B cell (primary cell): ENCODE measurements at places on chromosomes 16 and 17.

- DNase-seq, result no peak
Measured at GRCh38 chr17:5194346-5194745, 2.7 kb upstream of the ZNF594 start.

- DNase-seq, result no peak
Measured at GRCh38 chr16:27779641-27780164, 229.8 kb downstream of the KATNIP start.

- no peak for DNase-seq
Measured at GRCh38 chr17:65533852-65534457, 27.5 kb downstream of the AXIN2 start.

DNA sequence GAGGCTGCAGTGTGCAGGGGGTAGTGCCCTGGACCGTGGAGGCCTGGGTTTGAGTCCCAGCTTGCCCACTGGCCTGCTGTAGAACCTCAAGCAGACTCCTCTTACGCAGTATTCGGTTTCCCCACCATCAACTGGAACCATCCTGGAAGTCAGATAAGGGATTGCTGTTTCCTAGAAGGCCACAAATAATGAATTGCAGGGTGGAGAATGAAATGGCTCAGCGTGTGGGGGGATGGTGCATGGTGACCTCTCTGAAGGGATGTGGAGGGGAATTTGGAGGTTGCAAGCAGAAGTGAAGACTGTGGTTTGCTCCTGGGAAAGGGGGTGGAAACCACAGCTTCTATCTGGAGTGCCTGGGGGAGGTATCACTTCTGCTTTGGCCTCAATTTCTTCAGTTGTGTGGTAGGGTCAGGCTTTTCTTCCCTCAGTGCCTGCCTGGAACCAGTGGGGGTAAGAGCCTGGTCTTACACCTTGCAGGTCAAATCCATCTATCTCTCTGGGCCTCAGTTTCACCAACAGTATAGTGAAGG lies 1.7 kb downstream of the ADGRG5 start:
- peak; percentile 91 for DNase-seq

DNA sequence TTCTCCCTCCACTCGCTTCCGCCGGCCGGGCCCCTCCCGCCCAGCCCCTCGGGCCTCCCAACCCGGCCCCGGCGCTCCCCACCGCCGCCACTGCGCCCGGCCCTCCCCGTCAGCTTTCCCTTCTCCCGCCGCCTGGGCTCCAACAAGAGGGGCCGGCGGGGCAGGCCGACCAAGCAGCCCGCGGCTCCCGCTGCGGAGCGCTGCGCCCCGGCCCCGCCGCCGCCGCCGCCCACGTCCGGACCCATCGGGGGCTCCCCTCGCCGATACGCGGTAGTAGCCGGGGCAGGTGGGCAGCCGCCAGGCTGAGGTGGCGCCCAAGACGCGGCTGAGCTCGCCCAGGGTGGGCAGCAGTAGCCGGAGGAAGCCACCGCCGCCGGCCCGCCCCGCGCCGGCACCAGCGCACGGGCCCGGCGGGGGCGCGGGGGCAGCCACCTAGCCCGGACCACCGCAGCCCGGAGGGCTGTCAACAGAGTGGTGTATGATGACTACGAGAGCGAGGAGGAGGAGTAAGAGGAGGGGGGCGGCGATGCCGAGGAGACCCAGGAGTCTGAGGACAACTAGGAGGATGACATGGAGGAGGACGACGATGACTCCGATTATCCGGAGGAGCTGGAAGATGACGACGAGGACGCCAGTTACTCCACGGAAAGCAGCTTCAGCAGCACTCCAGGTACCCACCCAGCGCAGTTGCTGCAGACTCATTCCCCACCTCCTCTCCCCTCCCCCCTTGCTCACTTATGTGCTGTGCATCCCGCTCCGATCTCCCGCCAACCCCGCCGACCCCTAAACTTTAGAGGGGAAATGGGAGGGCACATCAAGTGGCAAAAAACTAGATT lies 498 bp downstream of the LRRC37B start:
- DNase-seq, result peak; percentile 62

DNA sequence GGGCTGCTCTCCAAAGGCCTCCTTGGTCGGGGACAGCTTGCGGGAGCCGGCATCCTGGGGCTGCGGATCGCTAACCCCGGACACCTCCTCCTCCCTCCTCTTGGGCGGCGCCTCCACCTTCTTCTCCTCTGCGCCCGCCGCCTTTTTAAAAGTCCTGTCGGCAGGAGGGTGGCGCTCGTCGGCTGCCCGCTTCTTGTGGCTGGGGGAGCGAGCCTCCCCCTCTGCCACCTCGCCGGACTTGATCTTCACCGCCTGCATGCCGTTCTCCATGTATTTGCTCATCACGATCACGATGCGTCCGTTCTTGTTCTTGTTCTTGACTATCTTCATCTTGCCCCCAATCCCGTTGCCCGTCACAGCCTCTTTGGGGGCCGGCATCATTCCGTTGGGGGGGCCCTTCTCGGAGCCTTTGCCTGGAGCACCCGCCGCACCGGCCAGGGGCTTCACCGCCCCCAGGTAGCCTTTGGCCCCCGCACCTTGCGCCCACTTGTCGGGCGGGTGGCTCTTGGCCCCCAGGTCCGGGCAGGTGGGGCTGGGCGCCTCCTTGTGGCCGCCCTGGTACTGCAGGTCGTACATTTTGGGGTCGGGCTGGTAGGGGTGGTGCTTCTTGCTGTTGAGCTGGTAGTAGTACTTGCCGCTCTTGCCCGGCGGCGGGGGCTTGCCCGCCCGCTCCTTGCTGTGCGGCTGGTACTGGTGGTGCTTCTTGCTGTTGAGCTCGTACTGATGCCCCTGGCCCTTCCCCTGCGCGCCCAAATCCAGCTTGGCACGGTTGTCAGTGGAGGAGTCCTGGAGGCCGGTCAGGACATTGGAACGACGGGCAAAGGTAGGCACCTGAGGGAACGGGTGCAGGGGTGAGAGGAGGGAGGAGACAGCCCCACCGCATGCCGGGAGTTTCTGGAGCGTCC lies 4.4 kb downstream of the CBX4 start:
- DNase-seq, result peak; percentile 57

GRCh38 chr16:72873853-72874252 lies 174.1 kb downstream of the ZFHX3 start:
- DNase-seq, result no peak

DNA sequence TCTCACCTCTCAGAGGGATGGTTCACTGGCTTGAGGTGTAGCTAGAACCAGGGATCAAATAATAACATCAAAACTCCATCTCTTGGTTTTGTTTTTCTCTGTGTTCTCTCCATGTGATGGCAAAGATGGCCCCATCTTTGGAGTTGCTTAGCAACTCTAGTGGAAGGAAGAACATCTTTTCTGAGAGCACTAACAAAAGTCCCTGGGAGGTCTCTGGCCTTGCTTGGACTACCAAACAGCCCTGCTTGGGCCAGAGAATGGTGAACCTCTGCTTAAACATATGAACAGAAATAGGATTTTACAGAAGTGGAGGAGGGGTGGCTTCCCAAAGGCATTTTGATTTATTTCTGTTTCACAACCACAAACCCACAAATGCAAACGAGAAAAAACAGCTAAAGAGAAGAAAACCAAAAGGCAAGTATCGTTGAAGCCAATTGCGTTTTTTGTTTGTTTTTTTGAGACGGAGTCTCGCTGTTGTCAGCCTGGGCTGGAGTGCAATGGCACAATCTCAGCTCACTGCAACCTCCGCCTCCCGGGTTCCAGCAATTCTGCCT lies 13.2 kb downstream of the GABARAPL2 start:
- DNase-seq, result peak; percentile 34

DNA sequence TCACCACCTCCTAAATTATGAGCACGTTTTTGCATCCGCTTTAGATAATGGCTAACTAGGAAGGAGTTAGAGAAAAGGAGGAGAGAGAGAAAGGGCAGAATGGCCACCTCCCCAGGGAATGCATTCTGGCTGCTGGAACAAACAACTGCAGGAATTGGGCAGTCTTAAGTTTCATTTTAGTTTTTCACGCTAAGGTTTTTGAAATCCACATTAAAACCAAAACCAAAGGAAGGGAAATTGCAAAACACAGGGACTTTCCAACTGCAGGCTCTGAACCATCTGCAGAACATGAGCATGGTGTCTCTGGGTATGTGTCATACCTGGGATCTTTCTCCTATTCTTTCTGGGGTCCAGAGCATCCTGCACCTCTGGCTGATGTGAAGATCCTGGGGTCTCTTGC lies 12.1 kb upstream of the CCL8 start:
- no peak for DNase-seq

DNA sequence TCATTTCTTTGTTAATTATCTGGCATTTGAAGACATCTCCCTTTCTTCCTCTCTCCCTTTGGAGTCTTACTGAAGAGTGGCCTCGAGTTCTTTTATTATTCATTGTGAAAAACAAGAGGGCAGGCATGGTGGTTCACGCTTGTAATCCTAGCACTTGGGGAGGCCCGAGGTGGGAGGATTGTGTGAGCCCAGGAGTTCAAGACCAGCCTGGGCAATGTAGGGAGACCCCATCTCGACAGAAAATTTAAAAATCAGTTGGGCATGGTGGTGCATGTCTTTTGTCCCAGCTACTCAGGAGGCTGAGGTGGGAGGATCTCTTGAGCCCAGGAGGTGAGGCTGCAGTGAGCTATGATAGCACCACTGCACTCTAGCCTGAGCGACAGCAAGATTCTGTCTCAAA lies 20.1 kb downstream of the BPTF start:
- no peak for DNase-seq

GRCh38 chr17:21193031-21193430 lies 20.9 kb downstream of the TMEM11 start:
- DNase-seq, result no peak

DNA sequence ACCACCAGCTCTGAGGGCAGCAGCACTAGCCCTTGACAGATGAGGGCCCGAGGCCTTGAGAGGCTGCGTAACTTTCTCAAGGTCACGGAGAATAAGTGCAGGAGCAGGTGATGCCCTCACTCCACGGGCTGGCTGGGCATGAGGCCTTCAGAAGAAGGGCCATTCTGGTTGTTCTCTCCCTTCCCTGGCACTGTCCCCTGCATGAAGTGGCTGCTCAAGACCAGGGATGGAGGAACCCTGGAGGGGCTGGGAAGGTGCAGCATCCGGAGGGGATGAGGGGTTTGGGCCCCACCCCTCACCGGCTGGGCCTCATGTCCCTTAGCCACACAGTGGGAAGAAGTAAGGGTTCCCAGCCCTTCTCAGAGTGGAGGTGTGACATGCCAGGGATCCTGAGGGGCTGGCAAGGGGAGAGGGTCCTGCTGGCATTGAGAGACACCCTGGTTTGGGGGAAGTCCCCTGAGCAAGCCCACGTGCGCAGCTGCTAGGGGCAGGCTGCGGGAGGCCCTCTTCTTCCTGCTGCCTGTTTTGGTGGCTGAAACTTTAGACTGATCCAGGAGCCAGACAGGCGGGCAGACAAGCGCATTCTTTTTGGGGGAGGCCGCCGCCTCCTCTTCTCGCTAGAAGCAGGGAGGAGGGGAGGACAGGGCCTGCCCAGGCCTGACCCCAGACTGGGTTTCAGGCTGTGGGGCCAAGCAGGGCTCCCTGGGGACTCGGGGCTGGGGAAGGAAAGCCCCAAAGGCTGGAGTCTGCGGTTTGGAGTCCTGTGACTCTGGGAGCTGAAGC lies 74.0 kb downstream of the N4BP1 start:
- DNase-seq, result peak; percentile 67

DNA sequence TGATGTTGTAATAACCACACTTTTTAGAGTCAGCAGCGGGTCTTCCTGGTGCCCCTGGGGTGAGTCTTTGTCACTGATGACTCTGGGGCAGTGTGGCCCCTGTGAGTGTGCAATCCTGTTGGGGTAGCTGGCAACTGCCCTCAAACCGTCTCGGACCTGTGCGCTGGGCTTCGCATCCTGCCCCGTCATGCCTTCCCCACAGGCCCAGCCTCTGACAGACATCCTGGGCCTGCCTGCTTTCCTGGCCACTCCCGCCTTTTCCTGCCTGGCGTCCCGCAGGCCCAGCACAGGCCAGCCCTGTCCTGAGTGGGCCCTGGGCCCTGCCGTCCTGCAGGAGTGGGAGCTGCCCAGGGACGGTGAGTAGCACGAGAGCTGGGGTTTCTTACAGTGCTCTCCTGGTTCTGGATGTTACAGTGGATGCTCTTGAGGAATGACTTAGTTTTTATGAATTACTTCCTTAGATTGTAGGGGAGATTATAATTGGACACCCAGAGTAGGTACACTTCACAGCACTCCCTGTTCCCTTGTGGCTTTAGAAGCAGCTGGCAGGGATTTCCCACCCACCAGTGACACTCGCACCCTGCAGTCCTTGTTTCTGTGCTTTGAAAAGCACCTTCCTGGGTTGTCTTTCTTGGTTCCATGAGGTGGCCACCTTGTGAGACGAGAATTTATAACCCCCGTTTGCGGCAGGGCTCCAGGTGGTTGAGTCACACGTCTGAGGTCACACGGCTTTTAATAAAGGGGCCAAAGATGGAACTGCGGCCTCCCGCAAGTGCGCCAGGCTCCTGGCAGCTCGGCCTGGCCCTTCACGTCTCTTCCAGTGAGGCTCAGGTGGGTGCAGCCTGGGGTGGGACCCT lies 50.0 kb upstream of the CAPN15 start:
- DNase-seq, result no peak

DNA sequence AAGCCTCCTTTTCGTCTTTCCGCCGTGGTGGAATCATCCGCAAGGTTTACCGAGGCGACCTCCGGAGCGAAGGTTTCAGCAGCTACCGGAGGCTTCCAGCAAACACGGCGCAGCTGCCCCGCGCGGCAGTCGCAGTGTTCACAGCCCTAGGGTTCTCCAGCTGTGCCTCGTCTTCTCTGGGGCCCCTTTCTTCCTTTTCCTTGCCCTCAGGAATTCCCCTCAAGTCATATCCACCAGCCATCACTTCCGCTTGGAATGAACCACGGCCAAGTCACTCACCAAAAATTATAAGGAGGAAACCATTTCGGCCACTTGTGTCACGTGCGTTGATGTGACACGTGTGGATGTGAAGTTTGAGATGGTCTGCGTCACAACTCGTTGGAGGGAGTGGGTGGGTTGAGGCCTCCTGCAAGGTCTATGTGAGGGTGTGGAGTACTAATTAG lies 636 bp upstream of the ERN1 start:
- no peak for DNase-seq

DNA sequence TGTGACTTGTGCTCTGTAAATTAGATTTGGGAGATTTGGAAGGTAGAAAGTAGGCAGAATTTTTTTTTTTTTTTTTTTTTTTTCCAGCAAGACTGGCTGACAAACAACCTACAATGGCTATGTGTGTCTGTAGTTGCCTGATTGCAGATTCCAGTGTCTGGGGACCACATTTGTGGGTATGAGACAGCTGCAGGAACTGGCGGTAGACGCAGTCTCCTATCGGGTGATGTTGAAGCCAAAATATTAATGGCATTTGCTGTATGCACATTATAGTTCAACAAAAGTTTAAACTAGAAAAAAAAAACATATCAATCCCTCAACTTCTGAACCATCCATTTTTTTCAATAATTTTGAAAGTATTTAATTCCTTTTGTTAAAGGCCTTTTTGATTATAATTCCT lies 665.2 kb downstream of the TOX3 start:
- DNase-seq, result no peak

GRCh38 chr16:54774768-54775167 lies 155.9 kb upstream of the IRX5 start:
- no peak for DNase-seq

GRCh38 chr16:65413861-65414260 lies 292.0 kb upstream of the CDH11 start:
- DNase-seq, result no peak

GRCh38 chr16:8489580-8489979 lies 100.7 kb downstream of the TMEM114 start:
- no peak for DNase-seq
